ENCODE measurements at places on chromosomes 3 and 15. TPM values are rescaled to one million over a fixed set of nuclear protein-coding genes. Genes with fewer than 3 reads are reported as not detected.

GRCh38 chr15:89002281-89002761, 85.9 kb upstream of the ABHD2 start:
- DNase-seq = no peak

- no peak for DNase-seq
These were observed 36.6 kb upstream of the ALDH1A3 start for GRCh38 chr15:100842756-100843730.

DNA sequence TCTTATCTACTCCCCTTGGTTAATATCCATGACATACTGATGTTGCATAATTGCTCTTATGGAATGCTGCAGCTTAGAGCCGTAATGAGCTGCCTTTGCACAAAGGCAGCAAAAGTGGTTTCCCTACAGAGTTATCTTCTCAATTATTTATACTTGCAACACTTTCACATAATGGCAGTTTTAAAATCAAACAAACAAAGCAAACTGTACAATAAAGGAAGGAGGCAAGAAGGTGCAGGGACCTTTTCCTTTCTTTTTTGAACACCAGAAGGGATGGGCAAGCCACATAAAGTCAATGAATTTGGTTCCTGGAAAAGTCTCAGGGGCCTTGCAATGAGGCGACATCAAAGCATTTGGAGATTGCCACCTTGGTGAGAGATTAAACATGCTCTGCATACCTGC, 188.0 kb downstream of the MEIS2 start:
- no peak for DNase-seq

DNA sequence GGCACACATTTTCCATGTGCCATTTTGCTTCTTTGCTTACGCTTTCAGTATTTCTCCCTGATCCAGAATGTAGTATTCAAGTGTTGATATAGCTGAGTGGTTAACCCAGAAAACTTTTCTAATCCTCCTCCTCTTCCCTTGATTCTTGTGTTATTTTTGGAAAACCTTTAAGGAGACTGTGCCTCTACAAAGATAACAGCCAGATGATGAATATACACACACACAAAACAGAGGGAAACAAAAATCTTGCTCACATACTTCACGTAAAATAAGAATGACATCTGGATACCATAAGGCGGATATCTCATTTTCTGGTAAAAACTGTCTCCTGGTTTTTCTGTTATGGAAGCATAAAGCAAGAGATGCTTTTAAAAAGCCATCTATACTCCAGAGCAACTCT, 295.8 kb upstream of the THBS1 start:
- no peak for DNase-seq

DNA sequence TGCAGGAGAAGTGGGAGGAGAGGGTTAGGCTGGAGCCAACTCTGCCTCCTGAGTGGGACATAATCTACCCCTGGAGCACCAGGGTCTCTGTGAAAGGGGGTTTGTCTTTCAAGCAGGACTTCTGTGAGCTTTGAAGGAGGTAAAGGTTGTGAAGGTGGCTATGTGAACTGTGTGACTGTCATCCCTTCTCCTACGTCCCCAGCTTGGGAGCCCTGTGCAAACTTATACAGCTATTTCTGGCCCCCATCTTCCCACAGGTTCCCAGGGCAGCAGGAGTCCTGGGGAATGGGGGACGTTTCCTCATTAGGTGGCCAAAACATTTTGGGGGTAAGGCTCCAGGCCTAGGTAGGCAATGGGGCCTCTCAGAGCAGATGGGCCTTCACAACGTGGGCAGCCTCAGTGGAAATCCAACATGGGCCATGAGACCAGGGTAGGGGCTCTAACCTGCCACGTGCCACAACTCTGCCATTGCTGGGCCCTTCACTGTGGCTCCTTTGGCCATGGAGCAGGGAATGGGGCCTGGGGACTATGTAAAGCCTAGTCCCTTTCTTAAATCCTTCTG, 3.5 kb downstream of the VIPR1 start:
- DNase-seq = no peak

DNA sequence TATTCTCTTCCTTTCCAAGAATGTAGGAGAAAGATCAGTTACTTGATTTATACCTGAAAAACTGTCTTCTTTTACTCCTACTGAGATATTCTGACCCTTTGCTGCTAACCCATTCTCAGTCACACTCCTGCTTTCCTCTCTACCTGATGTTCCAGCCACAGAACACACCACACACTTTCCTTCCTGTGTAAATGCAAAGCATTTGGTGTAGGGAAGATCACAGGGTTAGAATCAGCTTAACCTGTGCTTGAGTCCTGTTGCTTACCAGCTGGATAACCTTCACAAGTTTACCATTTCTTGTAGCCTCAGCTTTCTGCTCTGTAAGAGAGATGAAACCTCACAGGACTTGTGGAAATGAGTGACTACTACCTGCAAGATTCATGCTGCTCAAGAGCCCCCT, 489.8 kb upstream of the GOLIM4 start:
- DNase-seq = no peak

DNA sequence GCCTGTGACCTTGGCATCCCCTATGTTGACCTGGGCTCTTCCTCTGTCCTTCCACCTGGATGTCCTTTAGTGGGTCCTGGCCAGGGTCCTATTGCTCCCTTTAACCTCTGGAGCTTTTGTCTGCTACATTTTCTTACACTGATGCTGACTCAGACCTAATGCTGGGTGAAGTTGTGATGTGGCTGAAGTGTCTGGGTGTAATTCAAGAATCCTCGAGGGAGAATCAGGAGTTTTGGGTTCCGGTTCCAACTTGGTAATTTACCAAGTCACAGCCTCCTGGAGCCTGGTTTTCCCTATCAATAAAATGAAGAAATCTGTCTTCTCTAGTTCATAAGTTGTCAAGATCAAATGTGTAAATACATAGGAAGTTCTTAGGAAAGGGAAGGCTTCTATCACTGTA, 25.6 kb downstream of the CEP19 start:
- no peak for DNase-seq

DNA sequence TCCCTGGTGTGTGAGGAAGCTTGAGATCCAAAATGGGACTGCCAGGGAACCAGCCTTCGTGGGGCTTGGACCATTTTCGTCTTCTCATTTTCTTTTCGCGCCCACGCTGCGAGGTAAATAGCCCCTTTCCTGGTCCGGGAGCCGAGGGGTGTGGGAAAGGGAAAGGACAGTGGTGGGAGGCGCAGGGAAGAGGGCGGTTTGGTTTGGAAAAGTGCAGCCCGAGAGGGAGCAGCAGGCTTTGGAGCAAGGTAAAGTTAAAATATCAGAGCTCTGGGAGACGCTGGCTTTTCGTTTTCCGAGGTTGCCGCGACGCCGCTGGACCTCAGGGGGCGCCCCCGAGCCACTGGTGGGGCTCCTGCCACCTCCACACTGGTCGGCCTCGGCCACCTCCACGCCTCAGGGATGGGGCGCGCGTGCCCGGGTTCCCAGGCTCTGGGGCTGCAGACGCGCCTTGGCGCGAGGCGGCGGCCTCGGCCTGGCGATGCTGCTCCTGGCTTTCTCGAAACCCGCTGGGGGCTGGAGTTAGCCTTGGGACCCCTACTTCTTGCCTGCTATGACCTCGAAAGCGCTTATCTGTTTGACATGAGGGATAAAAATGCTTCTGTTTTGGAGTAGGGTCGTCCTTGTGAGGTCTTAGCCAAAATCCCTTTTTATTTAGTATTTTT, 3.2 kb downstream of the PTPRG start:
- peak; percentile 85 for DNase-seq

DNA sequence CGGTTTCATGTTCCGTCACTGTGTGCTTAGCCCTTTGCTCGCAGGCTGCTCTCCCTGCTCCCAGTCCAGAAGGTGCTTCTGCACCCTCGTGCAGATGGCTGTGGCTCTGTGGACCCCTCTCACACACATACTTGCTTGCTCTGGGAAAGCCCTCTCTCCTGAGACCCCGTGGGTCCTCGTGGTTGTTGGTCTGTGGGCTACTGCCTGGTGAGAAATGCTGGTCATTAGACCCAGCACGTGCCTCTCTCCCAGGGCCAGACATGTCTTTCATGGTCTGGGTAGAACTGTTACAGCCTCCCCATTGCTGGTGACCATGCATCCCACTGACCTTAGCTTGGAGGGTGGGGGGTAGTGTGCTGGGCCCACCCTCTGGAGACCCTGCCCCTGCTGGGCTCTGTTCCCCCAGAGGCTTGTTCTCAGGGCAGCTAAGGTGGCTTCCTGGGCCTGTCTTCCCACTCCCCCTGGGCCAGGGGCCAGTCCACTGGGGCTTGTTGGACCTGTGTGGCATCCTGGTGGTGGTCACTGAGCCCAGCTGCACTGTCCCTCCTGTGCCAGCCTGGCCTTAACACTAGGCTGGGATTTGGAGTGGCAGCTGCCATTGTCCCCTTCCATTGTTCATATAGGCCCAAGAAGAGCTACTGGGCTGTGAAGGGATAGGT, 10.6 kb downstream of the C15orf39 start:
- DNase-seq = no peak

- no peak for DNase-seq
These were observed 31.1 kb upstream of the PPIB start for GRCh38 chr15:64193971-64194370.

MYO5C gene
- total RNA-seq = 7.7 TPM

ZNF80 gene
- total RNA-seq = not detected

SIDT1 gene
- 0.23 TPM for total RNA-seq

FANCD2OS gene
- total RNA-seq = not detected

AZI2 gene
- 61.0 TPM for total RNA-seq

ACSBG1 gene
- total RNA-seq = 5.5 TPM
